ENCODE measurements at places on chromosomes 7 and 10. TPM values are rescaled to one million over a fixed set of nuclear protein-coding genes. Genes with fewer than 3 reads are reported as not detected.

The CALML3 gene
- polyA plus RNA-seq: 0.17 TPM

The EZH2 gene
- polyA plus RNA-seq: not detected

The ASZ1 gene
- not detected for polyA plus RNA-seq

The NCF1 gene
- not detected for polyA plus RNA-seq

Data from Purkinje cell (primary cell).